Glomerular endothelial cell (primary cell): ENCODE measurements at places on chromosomes 5 and 9.

- DNase-seq, result no peak
Measured at GRCh38 chr5:20678814-20679298, 690.9 kb upstream of the CDH18 start.

DNA sequence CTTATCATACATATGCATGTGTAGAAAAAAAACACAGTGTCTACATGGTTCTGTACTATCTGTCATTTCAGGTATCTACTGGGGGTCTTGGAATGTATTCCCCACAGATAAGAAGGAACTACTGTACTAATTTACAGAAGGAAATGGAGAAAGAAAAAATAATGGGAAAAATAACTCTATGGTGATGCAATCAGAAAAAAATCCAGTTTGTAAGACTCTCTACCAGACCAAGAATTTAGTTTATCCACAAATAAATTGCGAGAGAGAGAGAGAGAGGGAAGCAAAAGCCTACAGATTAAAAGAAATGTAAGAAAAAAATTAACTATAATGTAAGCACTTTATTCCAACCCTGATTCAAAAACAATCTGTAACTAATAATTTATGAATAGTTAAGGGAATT is 708.6 kb upstream of the ZNF608 start:
- DNase-seq, result no peak

DNA sequence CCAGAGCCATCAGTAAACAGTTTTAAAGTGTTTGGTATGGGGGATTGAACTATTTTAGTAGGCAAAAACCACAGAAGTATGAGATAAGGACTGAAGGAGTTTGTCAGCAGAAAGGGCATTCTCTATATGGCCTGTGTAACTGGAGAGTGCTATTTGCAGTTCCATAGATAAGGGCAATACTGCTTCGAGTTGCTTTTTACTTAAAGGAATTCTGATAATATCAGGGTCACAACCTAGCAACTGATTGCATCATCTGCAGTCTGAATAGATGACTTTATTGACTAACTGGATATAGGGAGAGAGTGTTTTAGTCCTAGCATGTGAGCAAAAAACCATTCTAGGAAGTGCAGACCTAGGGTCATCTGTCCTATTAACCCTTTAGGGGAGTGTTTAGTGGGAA is 645.2 kb upstream of the PTPRD start:
- no peak for DNase-seq

DNA sequence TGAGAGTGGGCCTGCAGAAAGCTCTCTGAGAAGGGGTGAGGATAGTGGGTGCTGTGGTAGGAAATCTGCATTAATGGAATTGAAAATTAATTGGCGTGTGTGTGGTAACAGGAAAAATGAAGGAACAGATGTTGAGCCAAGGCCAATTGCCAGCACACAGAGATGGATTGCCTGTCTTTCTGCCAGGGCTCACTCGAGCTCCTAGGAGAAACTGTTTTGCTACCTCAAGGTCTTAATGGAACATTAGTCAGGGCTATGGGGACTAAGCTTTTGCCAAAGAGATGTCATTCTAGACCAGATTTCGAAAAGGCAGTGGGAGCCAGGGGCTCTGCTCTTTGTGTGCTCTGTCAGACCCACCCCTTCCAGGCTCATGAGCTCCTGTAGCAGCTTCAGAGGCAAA is 124.0 kb upstream of the EFNA5 start:
- DNase-seq, result no peak

GRCh38 chr5:93517828-93518227 is 63.2 kb downstream of the NR2F1-AS1 start:
- no peak for DNase-seq

GRCh38 chr5:91420879-91421278 is 37.8 kb upstream of the ARRDC3 start:
- no peak for DNase-seq

- no peak for DNase-seq
Measured at GRCh38 chr9:8484597-8485191, 685.1 kb upstream of the DMAC1 start.

DNA sequence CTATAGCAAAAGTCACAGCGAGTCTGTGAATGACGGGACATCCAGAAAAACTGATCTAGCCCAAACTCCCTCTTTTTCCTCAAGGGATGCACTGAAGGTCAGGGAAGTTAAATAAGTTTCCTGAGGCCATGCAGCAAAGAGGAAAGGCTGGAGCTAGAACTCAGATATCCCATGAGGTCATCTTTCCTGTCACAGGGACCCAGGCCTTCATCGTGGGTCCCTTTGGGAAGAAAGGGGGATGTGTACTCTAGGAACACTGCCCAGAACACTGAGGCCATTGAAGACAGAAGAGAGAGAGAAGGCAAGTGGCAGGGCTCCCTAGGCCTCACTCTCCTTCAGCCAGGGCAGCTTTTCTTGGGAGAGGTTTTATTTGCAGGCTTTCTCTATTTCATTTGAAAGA is 182.0 kb downstream of the EBF1 start:
- no peak for DNase-seq

DNA sequence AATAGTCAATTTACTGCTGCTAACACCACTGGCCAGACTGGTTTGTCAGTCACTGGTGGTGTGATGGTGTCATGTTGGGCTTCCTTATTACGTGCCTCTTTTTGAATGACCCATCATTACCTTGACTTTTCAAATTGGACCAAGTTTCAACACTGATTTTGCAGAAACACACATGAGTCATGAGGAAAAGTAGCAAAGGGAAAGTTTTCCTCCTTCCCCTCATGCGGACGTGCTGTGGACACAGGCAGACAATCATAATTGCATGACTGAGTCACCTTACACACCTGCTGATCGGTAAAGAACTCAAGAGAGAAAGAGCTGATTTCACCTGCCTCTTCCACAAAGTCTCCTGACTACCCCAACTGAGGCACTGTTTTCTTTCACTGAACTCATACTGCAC is 324.5 kb downstream of the ARRDC3 start:
- no peak for DNase-seq

GRCh38 chr5:73176250-73176649 is 3.3 kb downstream of the TMEM174 start:
- no peak for DNase-seq

DNA sequence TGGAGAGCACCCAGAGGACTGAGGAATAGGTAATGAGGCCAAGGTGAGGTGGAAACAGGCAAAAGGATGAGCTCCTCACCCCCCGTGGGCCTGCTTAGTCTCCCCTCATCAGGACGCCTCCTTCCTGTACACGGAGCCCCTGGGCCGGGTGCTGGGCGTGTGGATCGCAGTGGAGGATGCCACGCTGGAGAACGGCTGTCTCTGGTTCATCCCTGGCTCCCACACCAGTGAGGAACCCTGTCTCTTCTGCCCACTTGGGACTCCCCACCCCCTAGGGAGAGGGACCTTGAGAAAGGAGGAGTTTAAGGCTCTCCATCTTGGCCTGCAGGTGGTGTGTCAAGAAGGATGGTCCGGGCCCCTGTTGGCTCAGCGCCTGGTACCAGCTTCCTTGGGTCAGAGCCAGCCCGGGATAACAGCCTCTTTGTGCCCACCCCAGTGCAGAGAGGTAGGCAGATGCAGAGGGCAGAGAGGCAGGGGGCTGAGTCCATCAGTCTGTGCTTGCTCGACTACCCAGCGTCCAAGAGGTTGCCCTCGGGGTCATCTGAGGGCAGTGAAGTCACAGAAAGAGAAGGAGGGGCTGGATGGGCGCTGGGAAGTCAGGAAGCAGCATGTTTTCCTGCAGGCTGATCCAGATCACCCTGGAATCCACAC is 7.0 kb downstream of the DOLK start:
- no peak for DNase-seq

GRCh38 chr5:52725808-52726207 is 61.9 kb upstream of the ITGA1 start:
- no peak for DNase-seq

DNA sequence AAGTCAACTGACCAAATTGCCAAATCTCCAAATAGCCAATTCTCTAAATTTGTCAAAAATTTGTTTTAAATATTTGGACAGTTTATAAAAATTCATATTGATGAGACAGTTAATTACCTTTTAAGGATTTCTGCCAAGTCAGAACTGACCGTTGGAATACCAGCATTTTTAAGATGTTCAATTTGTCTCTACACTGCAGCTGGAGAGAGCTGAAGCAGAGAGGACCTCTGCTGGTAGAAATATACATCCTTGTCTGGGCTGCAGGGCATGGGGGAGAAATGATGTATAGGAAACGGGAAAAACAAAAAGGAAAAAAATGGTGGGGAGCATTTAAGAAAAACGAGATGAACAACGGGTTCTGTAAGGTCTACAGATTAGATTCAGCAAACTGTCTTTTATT is 16.8 kb downstream of the NR6A1 start:
- DNase-seq, result no peak

- no peak for DNase-seq
Measured at GRCh38 chr9:9945966-9946365, 666.8 kb downstream of the PTPRD start.
